ENCODE measurements at places on chromosomes 7 and 10.

GRCh38 chr10:43204943-43205671, 61.8 kb downstream of the RASGEF1A start:
- peak; percentile 68 for DNase-seq

- DNase-seq = no peak
Measured at GRCh38 chr7:144508702-144509101, 105.2 kb upstream of the NOBOX start.

DNA sequence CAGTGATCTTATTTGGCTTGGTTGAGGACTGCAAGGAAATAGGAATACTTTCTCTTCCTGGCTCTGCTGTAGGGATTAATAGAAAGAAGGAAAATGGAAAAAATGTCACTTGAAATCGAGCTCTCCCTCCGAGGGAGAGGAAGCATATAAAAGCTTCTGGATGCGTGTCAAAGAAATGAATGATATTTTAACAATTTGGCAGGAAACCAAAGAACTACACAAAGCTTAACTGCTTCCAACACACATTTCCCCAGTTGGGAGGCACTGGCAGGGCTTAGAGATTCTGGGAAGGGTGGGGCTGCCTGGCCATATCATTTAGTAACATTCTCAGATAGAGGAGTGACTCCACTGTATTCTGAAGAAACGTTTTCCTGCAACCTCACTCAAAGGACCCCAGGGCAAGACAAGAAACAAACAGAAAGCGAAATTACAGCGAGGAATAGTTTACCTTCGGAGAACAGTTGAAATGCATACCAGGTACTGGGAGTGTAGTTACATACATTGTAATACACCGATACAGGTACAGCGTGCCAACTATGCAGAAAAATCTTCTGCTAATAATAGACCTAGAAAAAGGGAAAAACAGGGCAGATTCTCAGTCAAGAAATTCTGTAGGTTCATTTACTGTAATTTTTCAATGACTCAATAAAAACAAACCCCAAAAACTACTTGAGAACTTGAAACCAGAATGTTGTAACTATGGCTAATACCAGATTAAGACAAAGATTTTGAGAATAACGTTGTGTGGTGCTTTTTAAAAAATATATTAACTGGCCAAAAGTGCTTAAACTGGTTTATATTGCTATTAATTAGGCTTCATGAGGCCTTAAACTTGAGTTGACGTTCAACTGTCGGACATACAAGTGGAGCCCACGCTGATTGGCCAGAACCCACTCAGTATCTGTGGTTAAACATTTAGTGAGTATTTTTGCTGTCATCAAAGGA, 75.7 kb upstream of the ASAH2 start:
- DNase-seq = peak; percentile 72

- DNase-seq = no peak
Measured at GRCh38 chr7:2614631-2615330, 17.0 kb upstream of the TTYH3 start.

GRCh38 chr10:104516986-104517385, 124.1 kb upstream of the SORCS3 start:
- DNase-seq = no peak

GRCh38 chr7:36638140-36638539, 86.2 kb downstream of the AOAH start:
- no peak for DNase-seq

- no peak for DNase-seq
Measured at GRCh38 chr7:120740348-120740747, 117.6 kb downstream of the TSPAN12 start.

- no peak for DNase-seq
Measured at GRCh38 chr10:24119896-24120295, 89.0 kb upstream of the KIAA1217 start.

GRCh38 chr7:16028103-16028502, 341.6 kb upstream of the MEOX2 start:
- peak; percentile 95 for DNase-seq

- peak; percentile 93 for DNase-seq
Measured at GRCh38 chr10:133278577-133279265, 2.1 kb upstream of the ADAM8 start.

GRCh38 chr10:102649797-102650654, 5.7 kb downstream of the TRIM8 start:
- DNase-seq = no peak

GRCh38 chr7:90903841-90904240, 307.7 kb downstream of the CDK14 start:
- no peak for DNase-seq

DNA sequence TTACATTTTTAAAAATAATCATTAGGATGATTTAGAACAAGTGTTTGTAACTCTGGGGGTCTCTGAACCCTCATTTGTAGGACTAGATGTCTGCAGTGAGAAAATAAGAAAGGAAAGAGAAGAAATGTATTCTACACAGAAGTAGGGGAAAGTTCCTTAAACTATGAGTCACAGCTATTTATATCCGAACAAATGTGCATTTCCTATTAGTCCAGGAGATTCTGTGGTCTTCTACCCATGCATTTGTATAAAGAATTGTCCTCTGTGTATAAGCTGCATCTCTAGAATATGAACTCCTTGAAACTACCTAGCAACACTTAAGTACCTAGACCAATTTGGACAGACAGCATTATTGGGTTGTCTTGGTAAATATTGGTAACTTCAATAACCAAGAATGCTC, 15.9 kb upstream of the CD36 start:
- peak; percentile 56 for DNase-seq

DNA sequence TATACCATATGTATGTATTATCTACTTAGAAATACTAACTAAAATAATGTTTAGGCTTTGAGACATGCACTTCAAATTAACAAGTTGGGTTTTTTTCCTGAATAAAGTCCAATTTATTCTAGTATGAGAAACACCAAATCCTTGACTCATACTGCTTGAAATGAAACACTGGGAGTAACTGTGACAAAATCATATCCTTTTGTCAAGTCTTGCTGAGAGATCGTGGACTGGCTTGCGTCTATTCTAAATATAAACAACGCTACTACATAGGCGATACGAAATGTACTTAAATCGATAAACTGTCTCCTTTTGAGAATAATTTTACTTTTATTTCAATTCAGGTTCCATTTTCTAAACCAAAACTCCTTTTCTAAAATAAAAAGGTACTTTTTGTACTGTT, 16.3 kb downstream of the SMURF1 start:
- peak; percentile 45 for DNase-seq

DNA sequence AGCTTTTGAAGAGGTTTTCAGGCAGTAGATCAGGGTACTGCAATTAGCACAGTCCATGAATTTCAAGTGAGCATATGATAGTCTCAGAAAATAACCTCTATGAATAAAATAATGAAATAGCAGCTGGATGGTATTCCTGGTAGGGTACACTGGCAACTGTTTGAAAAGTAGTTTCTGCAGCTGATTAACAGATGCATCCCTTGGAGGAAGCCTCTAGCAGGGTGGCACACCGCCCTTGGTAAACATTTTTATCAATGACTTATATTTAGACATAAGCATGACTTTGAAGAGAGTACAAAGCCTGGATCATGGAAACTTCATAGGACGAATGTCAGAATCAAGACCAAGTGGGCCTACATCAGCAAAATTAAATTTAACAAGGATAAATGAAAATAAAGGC, 26.8 kb downstream of the WNT16 start:
- DNase-seq = no peak

- DNase-seq = peak; percentile 74
Measured at GRCh38 chr10:32049113-32049512, 7.1 kb downstream of the KIF5B start.

- peak; percentile 90 for DNase-seq
Measured at GRCh38 chr10:99693933-99694583, 34.7 kb downstream of the ENTPD7 start.

- no peak for DNase-seq
Measured at GRCh38 chr10:127406018-127406550, 143.0 kb upstream of the NPS start.

Data from ELR (cell line).